ENCODE measurements at places on chromosomes 7 and 10.
A peak's percentile ranks its signal among the peaks of the same experiment; 100 is the strongest.

GRCh38 chr10:35937546-35937945, 295.4 kb upstream of the FZD8 start:
- H3K27me3 ChIP-seq = no peaks in the 10 kb centered on the region
- H3K4me1 ChIP-seq = peaks cover 17% of the 10 kb centered on the region
- no peak for DNase-seq
- H3K36me3 ChIP-seq = no peaks in the 10 kb centered on the region
- H3K27ac ChIP-seq = no peak overlapping the region
- no peak overlapping the region for H3K4me3 ChIP-seq

DNA sequence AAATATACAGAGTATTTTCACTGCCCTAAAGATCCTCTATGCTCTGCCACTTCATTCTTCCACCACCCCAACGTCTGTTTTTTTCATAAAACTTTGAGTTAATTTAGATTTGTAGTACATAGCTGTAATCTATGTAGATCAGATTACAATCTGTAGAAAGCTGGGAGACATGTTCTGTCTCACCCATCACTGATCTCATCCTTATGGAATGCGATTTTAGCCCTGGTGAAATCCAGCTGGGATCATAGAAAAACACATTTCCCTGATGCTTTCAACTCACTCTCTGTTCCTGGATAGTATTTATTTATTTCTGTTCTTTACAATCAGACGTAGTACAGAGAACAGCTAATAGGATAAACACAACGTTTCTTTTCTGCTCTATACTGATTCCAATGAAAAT, 521.0 kb downstream of the KIF20B start:
- H3K4me3 ChIP-seq = no peak overlapping the region
- no peaks in the 10 kb centered on the region for H3K36me3 ChIP-seq
- H3K27me3 ChIP-seq = no peaks in the 10 kb centered on the region
- H3K27ac ChIP-seq = no peak overlapping the region
- H3K4me1 ChIP-seq = no peaks in the 10 kb centered on the region

DNA sequence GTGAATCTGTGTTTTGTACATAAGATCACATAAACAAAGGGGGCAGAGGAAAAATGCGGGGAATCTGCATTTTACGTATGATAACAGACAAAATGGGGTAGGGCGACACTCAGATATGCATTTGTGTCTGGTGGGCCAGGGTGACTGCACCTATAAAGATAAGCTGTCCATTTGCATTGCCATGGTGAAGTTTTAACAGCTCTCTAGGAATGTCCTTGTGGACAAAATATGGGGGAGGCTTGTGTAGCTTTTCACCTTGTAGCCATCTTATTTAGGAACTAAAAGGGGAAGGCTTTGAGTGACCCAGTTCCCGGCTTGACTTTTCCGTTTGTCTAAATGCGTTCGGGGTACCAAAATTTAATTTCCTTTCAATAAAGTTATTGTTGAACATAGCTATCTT, 92.4 kb upstream of the AGBL3 start:
- no peak overlapping the region for H3K4me3 ChIP-seq
- DNase-seq = no peak
- peak overlapping the region; percentile 46 for H3K27ac ChIP-seq
- peaks cover 35% of the 10 kb centered on the region for H3K4me1 ChIP-seq

- 0 out of 2 replicates have a peak, but pooled peaks cover 1% of the 10 kb centered on the region for H3K27me3 ChIP-seq
- no peak for DNase-seq
These were observed 117.1 kb downstream of the EBF3 start for GRCh38 chr10:129846991-129847391.

- H3K4me1 ChIP-seq = no peaks in the 10 kb centered on the region
- no peak overlapping the region for H3K4me3 ChIP-seq
- no peaks in the 10 kb centered on the region for H3K36me3 ChIP-seq
- no peaks in the 10 kb centered on the region for H3K27me3 ChIP-seq
- H3K27ac ChIP-seq = no peak overlapping the region
- no peak for DNase-seq
These were observed 554.4 kb downstream of the INHBA start for GRCh38 chr7:41148521-41148951.

GRCh38 chr10:84005403-84005802, 133.9 kb upstream of the GHITM start:
- DNase-seq = no peak
- H3K4me3 ChIP-seq = no peak overlapping the region
- H3K36me3 ChIP-seq = no peaks in the 10 kb centered on the region
- no peak overlapping the region for H3K27ac ChIP-seq

GRCh38 chr7:70674571-70675010, 457.4 kb upstream of the GALNT17 start:
- no peak for DNase-seq
- no peak overlapping the region for H3K4me3 ChIP-seq
- no peak overlapping the region for H3K27ac ChIP-seq
- H3K36me3 ChIP-seq = no peaks in the 10 kb centered on the region

- H3K36me3 ChIP-seq = no peaks in the 10 kb centered on the region
- no peak overlapping the region for H3K4me3 ChIP-seq
- H3K27me3 ChIP-seq = no peaks in the 10 kb centered on the region
- H3K4me1 ChIP-seq = no peaks in the 10 kb centered on the region
- no peak overlapping the region for H3K27ac ChIP-seq
These were observed 53.1 kb downstream of the VPS41 start for GRCh38 chr7:38855867-38856266.

DNA sequence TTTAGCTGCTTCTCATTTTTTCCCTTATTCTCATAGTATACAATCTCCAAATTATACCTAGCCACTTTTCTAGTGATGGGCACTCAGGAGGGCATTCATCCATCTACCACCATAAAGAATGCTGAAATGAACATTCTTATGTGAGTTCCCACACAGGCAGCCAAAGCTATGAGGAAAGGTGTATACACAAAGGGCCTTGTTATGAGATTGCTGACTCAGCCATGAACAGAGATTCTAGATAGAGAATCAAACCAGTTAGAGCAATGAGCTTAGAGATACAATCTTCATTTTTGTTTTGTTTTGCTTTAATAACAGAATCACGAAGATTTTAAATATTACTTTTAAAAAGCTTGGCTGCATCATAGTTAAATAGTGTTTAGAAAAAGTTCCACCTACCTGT, 54.8 kb upstream of the TNKS2 start:
- no peaks in the 10 kb centered on the region for H3K4me1 ChIP-seq
- no peaks in the 10 kb centered on the region for H3K36me3 ChIP-seq
- H3K27ac ChIP-seq = no peak overlapping the region
- no peak for DNase-seq
- H3K4me3 ChIP-seq = no peak overlapping the region
- H3K27me3 ChIP-seq = no peaks in the 10 kb centered on the region

GRCh38 chr7:159157714-159158113, 13.0 kb upstream of the VIPR2 start:
- no peaks in the 10 kb centered on the region for H3K27me3 ChIP-seq
- H3K4me3 ChIP-seq = no peak overlapping the region
- no peak for DNase-seq
- no peaks in the 10 kb centered on the region for H3K36me3 ChIP-seq

GRCh38 chr7:876972-877311, 588 bp downstream of the GET4 start:
- peak overlapping the region; percentile 97 for H3K4me3 ChIP-seq
- H3K27me3 ChIP-seq = no peaks in the 10 kb centered on the region

GRCh38 chr10:59508296-59508695, 145.9 kb upstream of the FAM13C start:
- H3K36me3 ChIP-seq = no peaks in the 10 kb centered on the region
- DNase-seq = no peak
- no peak overlapping the region for H3K4me3 ChIP-seq
- H3K27me3 ChIP-seq = no peaks in the 10 kb centered on the region

GRCh38 chr7:140358412-140359051, 39.8 kb downstream of the SLC37A3 start:
- no peak overlapping the region for H3K4me3 ChIP-seq
- no peak for DNase-seq
- H3K4me1 ChIP-seq = no peaks in the 10 kb centered on the region
- no peaks in the 10 kb centered on the region for H3K27me3 ChIP-seq
- H3K27ac ChIP-seq = no peak overlapping the region

DNA sequence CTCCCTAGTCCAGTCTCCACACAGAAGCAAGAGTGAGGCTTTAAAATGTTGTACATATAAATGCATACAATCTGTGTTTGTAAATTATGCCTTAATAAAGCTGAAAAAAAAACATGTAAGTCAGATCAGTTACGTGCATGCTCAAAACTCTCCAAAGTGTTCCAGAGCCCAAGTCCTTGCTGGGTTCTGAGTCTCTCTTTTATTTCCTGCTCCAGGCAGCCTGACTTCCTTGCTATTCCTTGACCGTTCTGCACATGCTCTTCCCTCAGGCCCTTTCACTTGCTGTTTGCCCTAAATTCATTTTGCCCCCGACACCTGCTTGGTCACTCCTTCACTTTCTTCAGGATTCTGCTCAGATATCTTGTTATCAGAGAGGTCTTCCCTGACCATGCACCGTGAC, 770.1 kb downstream of the PHTF2 start:
- no peak overlapping the region for H3K4me3 ChIP-seq
- no peak for DNase-seq
- no peaks in the 10 kb centered on the region for H3K4me1 ChIP-seq
- H3K27me3 ChIP-seq = no peaks in the 10 kb centered on the region
- H3K27ac ChIP-seq = no peak overlapping the region
- H3K36me3 ChIP-seq = no peaks in the 10 kb centered on the region

- peak; percentile 43 for DNase-seq
- H3K4me3 ChIP-seq = no peak overlapping the region
- H3K4me1 ChIP-seq = no peaks in the 10 kb centered on the region
- H3K36me3 ChIP-seq = no peaks in the 10 kb centered on the region
- H3K27ac ChIP-seq = no peak overlapping the region
These were observed 27.0 kb upstream of the HIBADH start for GRCh38 chr7:27689591-27690164.

DNA sequence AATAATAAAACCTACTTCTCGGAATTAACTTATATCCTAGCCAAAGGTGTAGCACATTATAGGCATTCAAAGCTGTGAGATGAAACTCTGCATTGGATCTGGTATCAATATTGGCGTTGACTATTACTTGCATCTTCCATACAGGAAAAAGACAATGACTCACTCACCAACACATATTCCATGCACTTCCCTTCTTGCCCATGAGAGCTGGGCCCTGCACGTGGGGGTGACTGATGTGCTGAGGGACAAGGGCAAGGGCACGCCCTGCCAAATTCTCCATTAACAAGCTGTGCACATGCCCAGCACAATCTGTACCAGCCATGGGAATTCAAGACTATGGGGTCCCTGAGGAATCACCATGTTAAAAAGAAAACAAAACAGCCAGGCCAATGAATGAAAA, 188.1 kb upstream of the PDE1C start:
- H3K36me3 ChIP-seq = no peaks in the 10 kb centered on the region
- H3K27ac ChIP-seq = no peak overlapping the region
- H3K4me3 ChIP-seq = no peak overlapping the region

GRCh38 chr7:15288741-15289140, 273.1 kb downstream of the AGMO start:
- no peak overlapping the region for H3K27ac ChIP-seq
- H3K4me1 ChIP-seq = no peaks in the 10 kb centered on the region
- DNase-seq = no peak
- H3K36me3 ChIP-seq = no peaks in the 10 kb centered on the region
- H3K27me3 ChIP-seq = no peaks in the 10 kb centered on the region

GRCh38 chr7:8260871-8261694, 884 bp downstream of the ICA1 start:
- no peaks in the 10 kb centered on the region for H3K36me3 ChIP-seq
- H3K4me1 ChIP-seq = peaks cover 11% of the 10 kb centered on the region
- peak overlapping the region; percentile 86 for H3K27ac ChIP-seq
- peak overlapping the region; percentile 91 for H3K4me3 ChIP-seq
- no peaks in the 10 kb centered on the region for H3K27me3 ChIP-seq

GRCh38 chr7:45702751-45703150, 128.6 kb downstream of the ADCY1 start:
- DNase-seq = no peak
- no peak overlapping the region for H3K4me3 ChIP-seq
- no peaks in the 10 kb centered on the region for H3K4me1 ChIP-seq
- H3K27ac ChIP-seq = no peak overlapping the region
- H3K36me3 ChIP-seq = no peaks in the 10 kb centered on the region
- no peaks in the 10 kb centered on the region for H3K27me3 ChIP-seq

- no peak overlapping the region for H3K27ac ChIP-seq
- DNase-seq = no peak
- H3K4me1 ChIP-seq = no peaks in the 10 kb centered on the region
- no peaks in the 10 kb centered on the region for H3K36me3 ChIP-seq
These were observed 171.7 kb upstream of the PFKP start for GRCh38 chr10:2895594-2896196.

GRCh38 chr7:105003275-105003674, 10.7 kb upstream of the KMT2E start:
- peaks cover 69% of the 10 kb centered on the region for H3K4me1 ChIP-seq
- H3K27ac ChIP-seq = no peak overlapping the region
- no peaks in the 10 kb centered on the region for H3K36me3 ChIP-seq
- no peak overlapping the region for H3K4me3 ChIP-seq
- no peaks in the 10 kb centered on the region for H3K27me3 ChIP-seq
- no peak for DNase-seq

- H3K27ac ChIP-seq = no peak overlapping the region
- H3K36me3 ChIP-seq = no peaks in the 10 kb centered on the region
- no peak overlapping the region for H3K4me3 ChIP-seq
- 0 out of 2 replicates have a peak, but pooled peaks cover 5% of the 10 kb centered on the region for H3K4me1 ChIP-seq
- no peaks in the 10 kb centered on the region for H3K27me3 ChIP-seq
These were observed 734.3 kb upstream of the POT1 start for GRCh38 chr7:125663961-125664360.

DNA sequence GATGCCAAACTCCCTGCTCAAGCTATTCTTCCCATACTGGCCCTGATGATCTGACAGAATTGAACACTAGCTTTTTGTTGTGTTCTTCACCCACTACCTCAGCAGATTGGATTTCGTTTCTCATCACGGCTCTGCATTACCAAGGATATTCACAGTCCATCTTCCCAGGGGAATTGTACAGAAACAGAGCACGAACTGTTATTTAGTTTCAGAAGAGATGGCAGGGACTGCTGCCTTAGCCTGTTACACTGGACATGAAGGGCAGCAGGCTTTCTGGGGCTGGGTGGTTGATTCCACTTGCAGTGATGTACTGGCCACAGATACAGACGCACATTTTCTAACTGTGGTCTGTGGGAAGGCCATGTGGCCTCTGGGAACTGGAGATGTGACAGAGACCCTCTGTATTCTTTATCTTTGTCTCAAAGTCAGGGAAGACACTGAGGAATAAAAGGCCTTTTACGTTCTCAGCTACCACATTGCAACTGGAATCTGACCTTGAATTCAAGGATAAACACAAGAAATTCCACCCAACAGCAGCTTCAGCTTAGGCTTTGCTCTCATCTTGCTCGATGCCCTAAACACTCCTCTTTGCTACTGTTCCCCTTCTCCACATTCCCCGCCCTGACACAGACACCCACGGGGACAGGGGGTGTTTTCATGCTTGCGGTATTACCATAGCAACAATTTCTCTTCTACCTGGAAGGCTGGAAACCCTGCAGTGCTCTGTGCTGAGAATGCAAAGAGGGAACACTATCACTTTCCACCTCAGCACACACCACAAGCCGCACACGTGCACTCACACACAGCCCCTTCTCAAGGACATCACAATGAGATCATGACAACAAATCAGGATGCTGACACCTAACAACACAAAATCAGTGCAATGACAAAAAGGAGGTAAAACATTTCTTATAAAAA, 81.7 kb downstream of the RNF216 start:
- no peak overlapping the region for H3K4me3 ChIP-seq
- no peaks in the 10 kb centered on the region for H3K4me1 ChIP-seq
- H3K36me3 ChIP-seq = peaks cover 4% of the 10 kb centered on the region
- no peak for DNase-seq
- H3K27me3 ChIP-seq = no peaks in the 10 kb centered on the region
- H3K27ac ChIP-seq = no peak overlapping the region

- H3K4me1 ChIP-seq = 0 out of 2 replicates have a peak, but pooled peaks cover 3% of the 10 kb centered on the region
- H3K27me3 ChIP-seq = no peaks in the 10 kb centered on the region
- no peak overlapping the region for H3K27ac ChIP-seq
- no peak for DNase-seq
- H3K4me3 ChIP-seq = no peak overlapping the region
- H3K36me3 ChIP-seq = no peaks in the 10 kb centered on the region
These were observed 127.0 kb downstream of the ANK3 start for GRCh38 chr10:60262647-60263126.

Data from Caco-2 (cell line).